GM12892 (cell line): ENCODE measurements at places on chromosomes 2 and 18.

DNA sequence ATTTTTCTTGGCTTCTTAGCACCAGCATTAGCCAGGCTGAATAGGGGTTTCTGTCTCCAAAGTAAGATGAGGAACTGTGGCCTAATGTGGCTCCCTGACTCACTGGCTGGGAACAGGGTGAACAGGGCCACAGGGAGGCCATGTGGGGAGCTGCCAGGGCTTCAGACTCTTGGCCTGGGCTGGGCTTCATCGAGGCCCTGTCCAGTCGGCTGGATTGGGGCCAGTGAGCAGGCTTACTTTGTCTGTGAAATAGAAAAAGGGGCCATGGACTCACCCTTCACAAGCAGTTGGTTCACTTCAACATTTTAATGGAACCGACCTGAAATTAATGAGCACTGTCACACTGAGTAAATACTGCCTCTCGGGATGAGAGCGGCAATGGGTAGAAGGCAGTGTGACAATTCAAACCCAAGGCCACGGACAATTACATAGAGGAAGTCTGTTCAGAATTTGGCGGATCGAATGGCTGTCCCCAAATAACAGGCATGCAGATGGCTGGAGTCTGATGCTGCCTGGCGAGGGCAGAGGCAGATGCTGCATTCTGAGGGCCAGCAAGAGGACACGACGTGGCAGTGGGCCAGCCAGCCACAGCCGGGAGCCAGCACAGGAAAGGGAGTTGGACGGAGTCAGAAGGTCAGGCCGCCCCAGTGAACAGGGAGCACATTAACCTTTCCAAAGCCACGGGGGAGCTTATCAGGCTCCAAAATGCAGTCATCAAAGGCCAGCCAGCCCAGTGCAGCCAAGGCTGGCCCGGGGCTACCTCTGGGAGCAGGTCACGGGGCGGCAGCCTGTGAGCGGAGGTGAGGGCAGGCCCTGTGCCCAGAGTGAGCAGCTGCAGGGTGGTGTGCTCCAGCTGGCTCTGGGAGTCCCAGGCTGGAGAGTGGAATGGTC lies 146.6 kb upstream of the REV1 start:
- DNase-seq = no peak

DNA sequence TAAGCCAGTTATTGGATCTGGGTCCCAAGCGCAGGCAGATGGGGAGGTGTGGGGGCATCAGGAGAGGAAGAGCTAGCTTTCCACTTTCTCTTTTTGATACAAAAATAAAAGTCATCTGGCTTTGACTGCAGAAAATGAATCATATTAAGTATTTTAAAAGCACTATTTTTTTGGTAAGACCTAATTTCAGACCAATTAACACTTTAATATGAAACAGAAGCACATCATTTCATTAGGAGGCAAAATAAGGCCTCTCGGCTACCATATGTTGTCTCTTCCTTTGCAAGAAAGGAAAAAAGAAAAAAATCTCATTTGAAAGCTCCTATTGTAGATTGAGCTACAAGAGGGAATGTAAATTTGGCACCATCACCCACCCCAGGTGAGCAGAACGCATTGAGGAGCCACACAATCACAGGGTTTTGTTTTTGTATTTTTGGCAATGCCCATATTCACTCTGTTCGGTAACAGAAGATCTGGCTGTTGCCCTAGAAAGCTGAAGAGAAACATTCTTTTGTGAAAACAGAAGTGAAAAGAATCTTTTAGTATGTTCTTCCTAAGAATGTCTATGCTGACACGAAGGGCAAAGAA lies 390.7 kb upstream of the ETAA1 start:
- DNase-seq = no peak

- no peak for DNase-seq
Measured at GRCh38 chr2:60741576-60741975, 14.5 kb upstream of the PAPOLG start.

GRCh38 chr18:69567813-69568488 lies 167.3 kb downstream of the DOK6 start:
- no peak for DNase-seq

GRCh38 chr2:168825126-168825525 lies 22.7 kb downstream of the NOSTRIN start:
- no peak for DNase-seq

- DNase-seq = no peak
Measured at GRCh38 chr2:200174433-200175216, 131.9 kb upstream of the SPATS2L start.

GRCh38 chr2:4098137-4098536 lies 394.8 kb downstream of the DCDC2C start:
- DNase-seq = no peak

GRCh38 chr2:158510887-158511286 lies 54.1 kb downstream of the PKP4 start:
- no peak for DNase-seq

- DNase-seq = no peak
Measured at GRCh38 chr18:52403291-52404021, 63.5 kb downstream of the DCC start.

DNA sequence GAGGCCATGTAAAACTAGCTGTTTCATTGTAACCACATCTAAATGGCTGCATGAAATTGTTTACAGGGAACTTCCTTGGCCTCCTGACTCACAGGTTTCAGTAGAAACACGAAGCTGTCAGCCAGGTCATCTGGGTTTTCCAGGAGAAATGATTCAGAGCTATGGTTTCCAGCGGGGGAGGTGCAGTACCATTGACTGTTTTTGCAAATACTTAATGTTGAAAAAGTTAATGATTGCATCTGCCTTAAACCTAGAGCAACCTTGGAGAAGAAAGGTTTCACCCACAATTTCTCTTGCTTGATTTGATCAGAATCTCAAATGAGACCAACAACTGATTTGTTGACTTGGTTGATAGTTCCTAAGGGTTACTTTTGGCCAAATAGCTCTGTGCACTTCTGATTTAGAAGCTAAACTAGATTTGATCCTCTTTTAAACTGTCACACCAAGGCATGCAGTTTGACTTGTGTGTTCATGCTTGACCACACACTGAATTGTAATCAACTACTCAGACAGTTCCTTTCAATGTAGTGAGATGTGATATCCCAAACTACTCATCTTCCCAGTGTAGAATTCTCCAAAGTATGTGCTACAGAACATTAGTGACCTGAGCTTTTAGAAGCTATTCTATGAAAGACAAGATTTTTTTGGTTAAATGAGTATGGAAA lies 193.5 kb upstream of the CHST9 start:
- DNase-seq = no peak

GRCh38 chr18:34281722-34282121 lies 57.0 kb upstream of the NOL4 start:
- no peak for DNase-seq

DNA sequence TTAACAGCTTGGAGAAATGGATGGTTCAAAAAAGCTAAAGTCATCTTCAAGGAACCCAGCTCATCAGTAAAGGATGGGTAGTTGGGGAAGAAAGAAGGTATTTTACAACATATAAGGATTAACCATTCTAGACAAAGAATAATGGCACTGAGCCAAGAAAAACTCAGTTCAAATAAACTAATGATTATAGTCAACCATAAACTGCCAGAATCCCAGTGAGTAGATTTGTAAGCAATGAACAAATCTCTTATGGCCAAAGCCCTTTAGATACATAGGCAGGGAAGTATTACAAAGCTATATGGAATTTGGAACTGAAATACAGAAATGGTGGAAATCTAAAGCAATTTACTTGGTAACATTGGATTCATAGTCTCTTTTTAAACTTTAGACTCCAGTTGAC lies 92.4 kb upstream of the ZFP36L2 start:
- DNase-seq = no peak

DNA sequence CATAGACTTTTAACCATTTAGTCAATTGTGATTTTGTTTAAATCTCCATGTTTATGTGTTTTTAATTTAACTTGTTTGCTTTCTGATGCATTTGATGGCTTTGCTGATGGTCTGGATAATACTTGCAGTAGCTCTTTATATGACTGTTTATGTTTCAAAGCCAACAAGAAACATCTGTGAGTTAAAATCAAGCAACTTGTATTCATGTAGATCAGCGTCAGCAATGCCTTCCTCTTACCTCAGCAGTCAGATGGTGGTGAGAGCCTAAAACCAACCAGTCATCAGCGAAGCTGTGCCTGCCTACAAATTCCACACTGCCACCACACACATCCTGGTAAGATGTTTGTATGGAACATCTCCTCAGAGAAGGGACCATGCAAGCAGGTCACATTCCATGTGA lies 231.9 kb downstream of the PTGR3 start:
- no peak for DNase-seq

DNA sequence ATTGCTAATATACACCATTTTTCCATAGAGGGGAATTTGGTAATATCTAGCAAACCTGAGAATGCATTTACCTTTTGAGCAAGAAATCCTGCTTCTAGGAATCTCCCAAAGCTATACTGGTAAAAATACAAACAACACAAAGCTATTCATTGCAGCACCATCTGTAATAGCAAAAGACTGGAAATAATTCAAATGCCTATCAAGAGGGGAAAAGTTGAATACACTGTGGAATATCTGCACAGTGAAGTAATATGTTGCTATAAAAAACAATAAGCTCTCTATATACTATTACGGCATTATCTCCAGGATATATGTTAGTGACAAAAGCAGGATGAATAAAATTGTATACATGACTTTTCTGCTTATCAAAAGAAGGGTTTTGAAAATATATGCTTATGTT lies 112.3 kb upstream of the CHAC2 start:
- no peak for DNase-seq

GRCh38 chr2:84942964-84943421 lies 28.0 kb upstream of the KCMF1 start:
- no peak for DNase-seq

DNA sequence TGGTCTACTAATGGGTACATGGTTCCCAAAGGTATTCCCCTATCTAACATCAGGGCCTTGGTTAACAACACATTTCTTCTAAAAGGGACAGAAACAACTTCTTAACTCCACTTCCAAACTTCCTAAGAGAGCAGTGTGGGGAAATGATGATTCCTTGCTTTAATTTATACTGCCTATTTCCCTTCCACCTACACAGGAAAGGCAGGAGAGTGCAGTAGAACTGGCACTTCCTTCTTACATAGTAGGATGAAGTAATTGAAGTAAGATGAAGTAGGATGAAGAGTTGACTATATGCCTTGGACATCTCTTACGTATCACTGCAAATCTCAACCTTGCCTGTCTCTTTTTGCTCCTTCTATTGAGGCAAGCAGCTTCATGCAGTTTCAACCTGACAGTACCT lies 54.7 kb downstream of the CD28 start:
- DNase-seq = no peak

DNA sequence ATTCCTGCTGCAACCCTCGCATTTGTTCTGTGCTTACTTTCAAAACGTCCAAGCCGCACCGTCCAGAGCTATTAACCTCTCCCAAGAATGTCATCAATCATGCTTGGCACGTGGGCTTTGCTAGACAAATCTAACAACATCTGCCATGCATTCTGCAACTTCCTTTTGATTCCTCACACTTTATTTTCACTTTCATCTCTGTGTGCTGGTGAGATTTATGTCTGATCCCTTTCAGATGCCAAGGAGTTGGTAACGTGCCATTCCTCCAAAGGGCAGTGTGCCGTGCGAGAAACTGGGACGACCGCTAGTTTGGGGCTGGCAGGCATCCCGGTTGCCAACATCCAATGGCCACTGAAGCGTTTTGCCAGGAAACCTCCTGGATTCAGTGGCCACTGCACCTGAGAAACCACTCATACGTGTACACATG lies 230.0 kb upstream of the PARD3B start:
- no peak for DNase-seq

- no peak for DNase-seq
Measured at GRCh38 chr2:49152824-49153223, 1.5 kb downstream of the FSHR start.

DNA sequence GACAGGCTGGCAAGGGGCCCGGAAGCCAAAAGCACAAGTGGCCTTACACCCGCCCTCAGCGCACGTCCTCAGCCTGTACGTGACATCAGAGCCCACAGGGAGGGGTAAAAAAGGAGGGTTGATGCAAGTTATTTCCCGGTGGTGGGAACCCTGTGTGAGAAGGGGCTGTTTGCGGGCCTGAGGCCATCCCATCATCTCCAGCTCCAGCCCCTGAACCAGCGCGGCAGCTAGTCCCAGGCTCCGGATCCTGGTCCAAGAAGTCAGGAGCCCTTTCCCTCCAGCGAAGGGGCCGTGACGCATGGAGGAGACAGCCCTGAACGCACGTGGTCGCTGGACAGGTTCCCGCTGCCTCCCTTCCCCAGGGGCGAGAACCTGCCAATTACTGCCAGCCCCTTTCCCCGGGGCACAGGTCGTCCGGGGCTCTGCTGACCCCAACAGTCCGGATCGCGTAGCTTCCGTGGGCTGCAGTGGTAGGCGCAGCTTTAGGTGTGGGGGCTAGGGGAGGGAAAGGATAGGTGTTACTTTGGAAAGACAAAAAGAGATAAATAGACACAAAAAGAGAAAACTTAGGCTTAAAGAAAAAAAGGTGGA lies 1.3 kb upstream of the LRP2 start:
- DNase-seq = no peak

GRCh38 chr2:25276569-25277465 lies 64.9 kb downstream of the DNMT3A start:
- DNase-seq = peak; percentile 81

DNA sequence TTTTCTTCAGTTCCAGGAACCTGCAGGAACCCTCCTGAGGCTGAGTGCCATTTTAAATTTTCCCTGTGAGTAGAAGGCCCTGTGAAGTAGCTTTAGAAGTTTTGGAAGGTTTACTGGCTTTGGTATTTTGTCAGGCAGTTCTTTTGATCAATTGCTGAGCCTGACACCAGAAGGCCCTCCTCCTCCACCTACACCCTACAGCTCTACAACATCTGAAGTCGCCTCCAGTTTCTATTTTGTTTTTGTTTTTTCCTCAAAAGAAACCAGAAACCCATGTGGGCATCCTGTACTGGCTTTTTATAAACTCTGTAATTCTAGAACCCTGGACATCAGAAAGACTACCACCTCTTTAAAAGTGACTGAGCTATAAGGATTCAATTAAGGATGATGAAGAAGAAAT lies 153.7 kb downstream of the NRXN1 start:
- DNase-seq = no peak

DNA sequence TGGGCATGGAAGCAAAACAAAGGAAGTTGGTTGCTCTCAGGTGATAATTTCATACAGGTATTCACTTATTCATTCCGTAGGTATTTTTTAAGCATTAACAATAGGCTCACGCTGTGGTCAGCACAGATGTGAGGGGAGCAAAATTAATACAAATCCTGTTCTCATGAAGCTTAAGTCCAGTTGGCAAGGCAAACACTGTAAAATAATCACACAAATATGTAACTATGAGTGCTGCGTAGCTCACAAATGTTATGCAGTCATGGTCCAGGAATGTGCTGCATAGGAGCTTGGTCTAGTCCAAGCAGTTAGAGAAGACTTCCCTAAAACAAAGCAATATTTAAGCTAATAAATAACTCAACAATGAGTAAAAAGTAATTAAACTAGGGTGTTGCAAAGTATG lies 23.9 kb downstream of the SP5 start:
- DNase-seq = no peak

DNA sequence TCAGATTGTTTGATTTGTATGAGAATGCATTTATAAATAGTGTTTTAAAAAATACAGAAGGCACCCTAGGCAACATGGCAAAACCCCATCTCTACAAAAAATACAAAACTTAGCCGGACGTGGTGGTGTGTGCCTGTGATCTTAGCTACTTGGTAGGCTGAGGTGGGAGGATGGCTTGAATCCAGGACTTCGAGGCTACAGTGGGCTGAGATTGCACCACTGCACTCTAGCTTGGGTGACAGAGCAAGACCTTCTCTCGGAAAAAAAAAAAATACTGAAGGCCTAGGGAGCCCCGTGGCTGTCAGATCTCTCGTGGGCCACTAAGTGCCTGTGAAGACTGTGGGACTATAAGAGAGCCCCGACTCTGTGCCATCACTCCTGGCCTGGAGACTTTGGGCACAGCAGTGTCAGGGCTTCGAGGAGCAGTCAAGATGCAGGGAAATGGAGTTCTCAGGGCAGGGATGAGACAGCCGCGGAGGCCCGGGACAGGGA lies 40.5 kb downstream of the MYO7B start:
- no peak for DNase-seq
